ENCODE measurements at places on chromosomes 7 and 10.

DNA sequence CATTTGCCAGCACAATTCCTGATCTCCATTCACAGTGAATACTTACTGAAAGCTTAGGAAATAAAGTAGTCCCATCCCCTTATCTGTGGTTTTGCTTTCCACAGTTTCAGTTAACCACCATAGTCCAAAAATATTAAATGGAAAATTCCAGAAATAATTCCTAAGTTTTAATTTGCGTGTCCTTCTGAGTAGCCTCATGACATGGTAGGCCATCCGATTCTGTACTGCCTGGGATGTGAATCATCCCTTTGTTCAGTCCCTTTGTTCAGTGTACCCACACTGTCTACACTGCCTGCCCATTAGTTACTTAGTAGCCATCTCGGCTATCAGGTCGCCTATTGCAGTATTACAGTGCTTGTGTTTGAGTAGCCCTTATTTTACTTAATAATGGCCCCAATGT lies 14.2 kb downstream of the RAB11FIP2 start:
- no peak for DNase-seq

DNA sequence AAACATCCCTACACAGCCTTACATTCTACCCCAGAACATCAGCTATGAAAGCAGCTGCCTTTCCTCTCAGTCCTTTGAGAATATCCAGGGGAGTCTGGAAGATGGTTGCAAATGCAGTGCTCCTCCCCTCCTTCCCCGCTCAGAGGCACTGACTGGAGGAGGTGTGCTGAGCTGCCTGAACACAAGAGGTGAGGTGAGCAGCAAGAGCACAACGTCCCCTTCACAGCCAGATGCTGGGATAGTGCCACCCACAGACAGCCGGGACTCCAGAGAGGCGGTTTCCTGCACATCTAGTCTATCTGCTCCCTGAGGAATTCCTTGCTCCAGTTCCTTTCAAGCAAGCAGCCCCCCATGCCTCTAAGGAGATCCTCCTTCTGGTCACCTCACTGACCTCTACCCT lies 74.2 kb downstream of the EZH2 start:
- DNase-seq = no peak

DNA sequence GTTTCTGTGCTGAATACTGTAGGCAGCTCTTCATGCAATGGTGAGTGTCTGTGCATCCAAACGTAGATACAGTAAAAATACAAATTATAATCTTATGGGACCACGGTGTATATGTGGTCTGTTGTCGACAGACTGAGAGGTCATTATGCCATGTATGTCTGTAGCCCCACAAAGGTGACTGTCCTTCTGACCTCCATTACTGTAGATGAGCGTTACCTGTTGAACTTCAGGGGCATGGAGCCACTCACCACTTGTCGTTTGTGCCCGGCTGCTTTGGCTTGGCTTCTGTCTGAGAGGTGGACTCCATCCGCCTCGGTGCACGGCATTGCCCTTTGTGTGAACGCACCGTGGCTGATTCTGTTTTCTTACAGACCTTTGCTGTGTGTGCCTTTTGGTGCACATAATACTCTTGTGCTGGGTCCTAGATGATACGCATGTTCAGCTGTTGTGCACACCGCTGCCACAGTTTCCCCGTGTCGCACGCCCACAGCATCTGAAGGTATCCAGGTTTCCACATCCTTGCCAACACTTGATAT lies 2.9 kb downstream of the UBE3C start:
- DNase-seq = no peak

GRCh38 chr10:95260397-95260881 lies 30.4 kb downstream of the PDLIM1 start:
- DNase-seq = no peak

- no peak for DNase-seq
Observed at GRCh38 chr10:101772017-101772894, 3.7 kb downstream of the FGF8 start.
